Activated CD4-positive, alpha-beta memory T cell treated with anti-CD3 and anti-CD28 coated beads for 36 hours (primary cell): ENCODE measurements at places on chromosomes 13 and 19. TPM values are rescaled to one million over a fixed set of nuclear protein-coding genes. Genes with fewer than 3 reads are reported as not detected.

DNA sequence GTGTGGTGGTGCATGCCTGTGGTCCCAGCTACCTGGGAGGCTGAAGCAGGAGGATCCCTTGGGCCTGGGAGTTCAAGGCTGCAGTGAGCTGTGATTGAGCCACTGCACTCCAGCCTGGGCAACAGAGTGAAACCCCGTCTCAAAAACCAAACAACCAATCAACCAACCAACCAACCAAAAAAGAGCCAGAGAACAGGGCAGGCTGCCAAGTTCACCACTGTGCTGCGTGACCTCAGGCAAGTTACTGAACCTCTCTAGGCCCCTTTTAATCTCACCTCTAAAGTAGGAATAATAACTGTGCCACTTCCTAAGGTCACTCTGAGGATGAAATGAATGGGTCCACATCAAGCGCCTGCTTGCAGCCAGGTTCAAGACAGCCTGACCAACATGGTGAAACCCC is 16.9 kb downstream of the TJP3 start:
- DNase-seq: no peak

GRCh38 chr13:113121183-113121927 is 1.2 kb upstream of the F10 start:
- DNase-seq: no peak

DNA sequence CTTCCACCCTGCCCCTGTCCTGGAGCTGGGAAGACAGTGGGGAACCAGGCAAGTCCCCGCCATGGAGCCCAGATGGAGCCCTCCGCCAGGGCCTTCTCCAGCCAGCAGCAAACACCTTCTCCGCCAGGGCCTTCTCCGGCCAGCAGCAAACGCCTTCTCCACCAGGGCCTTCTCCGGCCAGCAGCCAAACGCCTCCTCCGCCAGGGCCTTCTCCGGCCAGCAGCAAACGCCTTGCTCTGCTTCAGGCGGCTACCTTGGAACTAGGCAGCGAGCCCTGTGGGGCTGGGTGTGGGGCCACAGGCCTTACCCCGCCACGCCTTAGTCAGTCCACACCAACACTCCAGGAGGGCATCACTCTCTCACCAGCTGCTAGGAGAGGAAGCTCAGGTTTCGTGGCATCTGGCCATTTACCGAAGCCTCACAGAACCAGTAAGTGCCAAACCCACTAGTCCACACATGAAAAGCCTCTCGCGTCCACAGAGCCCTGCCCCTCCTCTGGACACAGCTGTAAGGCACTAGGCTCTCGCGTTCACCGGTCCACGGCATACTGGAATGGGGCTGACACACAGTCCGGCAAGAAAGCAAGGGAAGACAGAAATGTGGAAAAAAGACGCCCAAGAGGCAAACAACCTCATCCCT is 41.0 kb downstream of the MLLT1 start:
- DNase-seq: no peak

GIPC3 gene
- 0.26 TPM for total RNA-seq

LRRC63 gene
- 0.45 TPM for total RNA-seq

ZNF99 gene
- not detected for total RNA-seq

F10 gene
- not detected for total RNA-seq

DNA sequence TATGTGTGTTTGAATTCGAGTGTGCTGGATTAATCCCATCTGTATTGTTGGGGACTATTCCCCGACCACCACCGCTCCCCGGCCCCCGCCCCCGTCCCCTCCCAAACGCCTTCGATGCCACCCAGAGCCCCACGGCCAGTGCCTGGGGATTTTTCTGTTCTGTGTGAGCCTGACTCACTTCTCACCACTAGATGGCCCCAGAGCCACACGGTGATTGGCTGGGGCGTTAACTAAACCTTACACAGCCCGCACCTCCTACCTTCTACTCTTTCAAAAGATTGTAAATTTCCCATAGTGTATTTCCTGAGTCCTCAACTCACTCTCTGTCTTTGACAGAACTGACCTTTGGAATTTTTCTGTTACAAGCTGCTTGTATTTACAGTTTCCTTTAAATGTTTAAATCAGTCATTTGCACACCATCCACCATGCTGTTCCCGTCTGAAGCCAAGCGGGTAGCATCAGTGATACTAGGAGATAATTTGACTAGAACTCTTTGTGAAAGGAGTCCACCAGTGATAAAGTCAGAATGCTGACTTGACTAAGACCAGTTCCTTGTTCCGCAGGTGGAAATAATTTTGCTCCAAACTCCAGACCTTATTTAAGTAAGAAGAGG is 61.4 kb downstream of the RFX2 start:
- DNase-seq: peak; percentile 85

DNA sequence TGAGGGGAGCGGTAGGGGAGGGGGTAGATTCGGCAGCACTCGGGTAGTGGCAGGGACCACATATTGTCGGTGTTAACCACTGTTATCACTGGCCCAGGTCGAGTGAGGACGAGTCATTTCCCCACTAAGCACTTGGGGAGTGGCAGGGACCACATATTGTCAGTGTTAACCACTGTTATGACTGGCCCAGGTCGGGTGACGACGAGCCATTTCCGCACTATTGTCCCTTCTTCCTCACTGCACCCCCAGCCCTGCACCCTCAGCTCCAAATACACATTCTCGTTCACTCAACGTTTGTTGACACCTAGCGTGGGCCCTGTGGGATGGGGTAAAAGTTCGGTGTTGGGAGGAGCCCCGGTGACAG is 467 bp upstream of the CLN5 start:
- DNase-seq: peak; percentile 90
